Hematopoietic multipotent progenitor cell treated with erythropoietin and hydrocortisone succinate and interleukin-3 and kit ligand, for 17 days (in vitro differentiated cells): ENCODE measurements at places on chromosomes 6 and 20.

DNA sequence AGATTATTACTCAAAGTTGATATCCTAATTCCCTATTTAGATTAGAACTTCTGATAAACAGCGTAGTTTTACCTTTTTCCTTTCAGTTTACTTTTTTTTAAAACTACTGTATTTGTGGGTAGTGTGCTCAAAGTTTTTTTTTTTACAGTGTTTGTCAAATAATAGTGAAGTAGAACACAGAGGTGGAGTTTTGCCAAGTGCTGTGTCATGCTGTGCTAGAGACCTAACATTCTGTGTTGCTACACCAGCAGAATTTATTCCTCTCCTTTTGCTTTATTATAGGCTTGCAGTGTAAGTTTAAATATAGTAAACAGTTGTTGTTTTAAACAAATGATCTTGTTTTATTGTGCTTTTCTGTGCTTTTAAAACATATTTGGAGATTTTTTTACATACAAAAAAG, 125.4 kb downstream of the HIVEP1 start:
- peak; percentile 35 for DNase-seq

GRCh38 chr6:125471667-125472066, 169.9 kb upstream of the HDDC2 start:
- DNase-seq, result no peak

DNA sequence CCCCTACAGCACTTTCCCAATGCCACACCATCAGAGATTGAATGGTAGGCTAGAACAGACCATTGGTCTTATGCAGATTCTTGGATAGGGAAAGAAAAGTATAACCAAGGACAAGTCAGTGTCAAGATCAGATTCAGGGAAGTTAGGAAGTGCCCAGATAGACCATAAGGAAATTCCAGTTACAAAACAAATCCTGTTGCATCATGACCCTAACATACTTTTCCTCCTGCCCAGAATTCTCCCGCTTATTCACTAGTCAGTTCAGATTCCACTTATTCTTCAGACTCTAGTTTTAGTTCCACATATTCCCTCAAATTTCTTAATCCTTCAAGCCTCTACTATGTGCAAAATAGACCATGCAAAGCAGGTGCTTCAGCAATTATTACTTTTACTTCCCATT, 20.7 kb downstream of the METTL24 start:
- no peak for DNase-seq

GRCh38 chr6:24910331-24910960, 25.3 kb downstream of the RIPOR2 start:
- no peak for DNase-seq

DNA sequence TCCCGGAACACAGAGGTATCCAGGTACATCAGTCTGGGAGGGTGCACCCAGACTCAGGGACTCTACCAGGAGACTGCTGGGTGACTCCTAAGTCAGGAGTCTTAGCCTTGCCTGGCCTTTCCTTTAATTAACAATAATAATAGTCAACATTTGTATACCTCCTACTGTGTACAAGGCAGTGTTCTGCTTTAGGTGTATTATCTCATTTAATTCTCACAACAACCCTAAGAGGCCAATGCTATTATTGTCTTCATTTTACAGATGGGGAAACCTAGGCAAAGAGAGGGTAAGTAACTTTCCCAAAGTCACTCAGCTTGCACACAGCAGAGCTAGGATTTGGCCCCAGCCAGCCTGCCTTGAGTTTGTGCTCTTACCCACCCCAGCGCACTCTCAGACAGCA, 39.6 kb downstream of the MRPL14 start:
- no peak for DNase-seq

GRCh38 chr6:112695001-112695400, 347.9 kb downstream of the RFPL4B start:
- DNase-seq, result no peak
